Stimulated activated CD8-positive, alpha-beta memory T cell treated with anti-CD3 and anti-CD28 coated beads, Interleukin-7, amount 100 ng/mL, for 1 hour (primary cell): ENCODE measurements at places on chromosomes 4 and X.

GRCh38 chrX:12153741-12154140 is 15.5 kb downstream of the FRMPD4 start:
- no peak for DNase-seq

DNA sequence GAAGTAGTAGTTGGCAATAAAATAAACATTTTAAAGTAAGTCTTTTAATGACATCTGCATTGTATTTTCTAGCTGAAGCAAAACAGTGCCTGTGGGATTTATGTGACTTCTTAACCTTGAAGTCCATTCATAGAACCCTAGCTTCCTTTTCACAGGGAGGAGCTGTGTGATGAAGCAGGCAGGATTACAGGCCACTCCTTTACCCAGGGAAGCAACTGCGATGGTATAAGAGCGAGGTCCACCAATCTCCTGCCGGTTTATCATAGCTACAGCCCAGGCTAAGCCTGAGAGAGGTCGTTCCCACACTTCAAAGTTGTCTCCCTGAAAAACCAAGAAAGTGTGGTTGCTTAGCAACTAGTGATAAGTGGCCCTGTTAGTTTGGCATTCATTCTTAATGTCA is 7.0 kb downstream of the RPL36A start:
- no peak for DNase-seq

DNA sequence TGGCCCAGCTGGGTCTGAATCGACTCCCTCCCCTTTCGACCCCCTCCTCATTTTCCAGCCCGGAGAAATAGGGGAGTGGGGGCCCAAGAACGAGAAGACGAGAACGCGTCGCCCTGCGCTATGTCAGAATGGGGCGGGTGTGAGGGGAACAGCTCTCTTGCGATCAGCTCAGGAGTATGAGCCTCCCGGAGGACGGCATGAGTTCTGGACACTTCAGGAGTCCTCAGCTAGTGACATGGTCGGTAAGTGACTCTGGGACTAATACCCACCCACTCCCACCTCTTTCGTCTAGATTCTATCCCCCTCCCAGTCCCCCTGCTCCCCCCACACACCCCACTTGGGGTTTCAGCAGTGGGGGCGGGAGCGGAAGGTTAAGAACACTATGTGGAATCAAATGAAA is 944 bp downstream of the KLF8 start:
- no peak for DNase-seq

GRCh38 chrX:139930916-139931645 is 1.8 kb downstream of the ATP11C start:
- DNase-seq: no peak

DNA sequence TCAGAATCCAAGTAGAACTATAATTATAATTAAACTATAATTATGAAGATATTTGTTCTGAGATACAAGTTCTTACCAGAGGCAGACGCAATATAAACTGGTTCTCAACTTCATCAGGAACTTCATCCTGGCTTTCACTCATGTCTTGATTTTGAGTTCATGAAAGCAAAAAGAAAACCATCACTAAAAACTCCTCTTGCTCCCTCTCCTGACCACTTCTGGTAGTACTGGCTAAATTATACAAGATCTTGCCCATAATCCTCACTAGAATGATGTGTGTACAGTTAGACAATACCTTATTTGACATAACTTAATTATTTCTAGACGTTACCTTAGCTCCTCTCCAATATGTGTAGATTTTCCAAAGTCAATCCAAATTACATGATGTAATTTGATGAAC is 3.7 kb downstream of the TAF7L start:
- no peak for DNase-seq

GRCh38 chrX:46574774-46575381 is 1.3 kb downstream of the CHST7 start:
- DNase-seq: no peak

DNA sequence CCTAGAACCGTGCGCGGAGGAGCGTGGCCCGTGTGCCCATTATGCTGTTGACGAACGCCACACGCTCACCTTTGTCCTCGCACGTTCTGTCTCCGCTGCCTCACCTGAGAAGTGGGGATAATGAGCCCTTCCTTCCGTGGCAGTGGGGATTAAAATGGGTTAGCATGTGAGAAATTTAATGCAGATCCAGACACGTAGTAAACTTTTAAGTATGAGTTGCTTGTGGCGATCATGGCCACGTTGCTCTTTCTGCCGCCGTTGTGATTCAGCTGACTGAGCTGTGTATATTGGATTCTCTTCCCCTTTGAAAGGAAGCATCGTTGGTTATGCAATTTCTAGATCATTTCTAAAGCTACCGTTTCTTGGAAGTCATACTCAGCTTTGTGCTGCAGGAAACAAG is 16.5 kb downstream of the TBC1D14 start:
- no peak for DNase-seq

DNA sequence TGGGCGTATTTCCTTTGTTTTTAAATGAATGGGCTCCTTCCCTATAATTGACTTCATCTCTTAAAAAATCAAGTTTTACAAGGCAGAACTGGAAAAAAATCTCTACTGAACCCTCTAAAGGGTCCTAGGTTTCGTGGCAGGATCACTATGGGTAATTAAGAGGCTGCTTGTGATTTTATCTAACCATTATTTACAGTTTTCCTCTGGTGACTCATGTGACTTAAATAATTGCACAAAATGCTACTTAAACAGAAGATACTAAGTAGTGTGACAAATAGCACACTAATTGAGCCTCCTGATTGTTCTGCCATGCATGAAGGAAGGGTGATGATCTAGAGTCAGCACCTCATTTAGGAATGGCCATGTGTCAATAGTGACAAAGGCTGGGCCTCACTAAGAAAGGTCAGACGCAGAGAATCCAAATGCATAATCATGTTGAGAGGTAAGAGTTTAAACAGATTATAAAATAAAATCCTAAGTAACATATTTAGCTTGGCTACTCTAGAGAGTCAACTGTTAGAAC is 35.5 kb downstream of the OFD1 start:
- no peak for DNase-seq

DNA sequence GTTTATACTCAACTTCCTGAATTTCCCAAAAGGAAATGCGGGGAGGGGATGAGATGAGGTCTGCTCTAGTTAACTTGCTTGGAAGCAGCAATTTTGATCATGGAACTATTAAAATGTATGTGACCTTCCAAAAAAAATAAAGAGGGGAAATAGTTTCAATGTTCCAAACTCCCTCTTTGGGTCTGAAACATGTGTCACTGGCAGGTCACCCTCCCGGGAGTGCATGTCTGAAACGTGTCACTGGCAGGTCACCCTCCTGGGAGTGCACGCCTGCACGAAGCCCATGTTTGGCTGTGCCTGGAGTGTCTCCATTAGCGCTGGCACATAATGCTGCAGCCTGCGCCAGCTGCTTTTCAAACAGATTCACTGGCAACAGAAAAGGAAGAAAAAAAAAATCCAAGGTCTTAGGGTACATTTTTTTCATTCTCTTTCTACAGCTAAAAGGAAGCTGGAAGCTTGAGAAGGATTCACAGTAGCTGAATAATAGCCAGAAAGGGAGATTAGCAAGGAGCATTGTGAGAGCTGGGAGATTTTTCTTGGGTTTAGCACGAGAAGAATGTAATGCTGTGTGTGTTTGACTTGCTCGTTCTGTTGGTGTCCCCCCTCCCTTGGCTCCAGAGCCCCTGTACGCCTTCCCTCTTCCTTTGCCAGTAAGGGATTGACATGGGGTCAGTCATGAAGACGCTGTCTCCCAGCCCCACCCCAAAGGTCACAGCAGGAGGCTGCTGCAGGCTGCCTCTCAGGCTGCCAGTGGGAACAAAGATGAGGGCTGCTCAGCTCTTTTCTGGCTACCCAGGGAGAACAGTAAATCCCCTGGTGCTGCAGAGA is 39.2 kb upstream of the TLR3 start:
- DNase-seq: no peak

DNA sequence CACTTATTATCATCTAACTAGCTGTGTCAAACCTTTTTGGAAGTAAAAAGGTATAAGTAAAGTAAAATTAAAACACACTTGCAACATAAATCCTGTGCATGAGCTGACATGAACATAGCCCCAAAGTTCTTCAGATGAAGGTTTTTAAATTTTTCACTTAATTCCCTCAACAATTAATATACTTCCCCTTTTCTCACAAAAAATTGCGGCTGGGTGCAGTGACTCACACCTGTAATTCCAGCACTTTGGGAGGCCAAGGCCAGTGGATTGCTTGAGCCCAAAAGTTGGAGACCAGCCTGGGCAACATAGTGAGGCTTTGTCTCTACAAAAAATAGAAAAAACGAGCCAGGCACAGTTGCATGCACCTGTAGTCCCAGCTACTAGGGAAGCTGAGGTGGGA is 16.8 kb downstream of the RASGEF1B start:
- DNase-seq: no peak

GRCh38 chr4:158018221-158018830 is 154.5 kb downstream of the GASK1B start:
- no peak for DNase-seq

DNA sequence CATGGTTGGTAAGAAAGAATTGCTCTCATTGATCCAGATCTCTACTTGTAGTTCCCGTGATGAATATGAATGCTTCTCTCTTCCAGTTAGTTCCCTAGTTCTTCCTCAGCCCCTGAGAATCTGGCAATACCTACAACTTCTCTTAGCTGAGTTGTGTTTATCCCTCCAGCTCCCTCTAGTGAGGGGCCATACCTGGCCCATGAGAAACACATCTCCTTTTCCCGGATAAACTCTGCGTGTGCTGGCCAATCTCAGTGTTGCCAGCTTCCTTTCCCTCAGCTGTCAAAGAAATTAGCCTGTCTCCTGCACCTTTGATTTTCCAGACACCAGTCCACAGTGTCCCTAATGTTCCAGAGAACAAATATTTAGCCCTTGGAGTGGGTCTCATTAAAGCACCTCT is 5.7 kb downstream of the CBLL2 start:
- no peak for DNase-seq
